Kidney (tissue), 22 donors: ENCODE measurements at places on chromosomes 2 and 18. TPM values are rescaled to one million over a fixed set of nuclear protein-coding genes. Genes with fewer than 3 reads are reported as not detected.

MARCO gene
- 0.65 TPM for polyA plus RNA-seq

MRPS5 gene
- 118 TPM for polyA plus RNA-seq

CARF gene
- polyA plus RNA-seq = 2.7 TPM

- DNase-seq = no peak
These were observed 204.2 kb upstream of the RBMS1 start for GRCh38 chr2:160697817-160698216.
